AML-193 (cell line): ENCODE measurements at places on chromosomes 4 and X.
A peak's percentile ranks its signal among the peaks of the same experiment; 100 is the strongest.

DNA sequence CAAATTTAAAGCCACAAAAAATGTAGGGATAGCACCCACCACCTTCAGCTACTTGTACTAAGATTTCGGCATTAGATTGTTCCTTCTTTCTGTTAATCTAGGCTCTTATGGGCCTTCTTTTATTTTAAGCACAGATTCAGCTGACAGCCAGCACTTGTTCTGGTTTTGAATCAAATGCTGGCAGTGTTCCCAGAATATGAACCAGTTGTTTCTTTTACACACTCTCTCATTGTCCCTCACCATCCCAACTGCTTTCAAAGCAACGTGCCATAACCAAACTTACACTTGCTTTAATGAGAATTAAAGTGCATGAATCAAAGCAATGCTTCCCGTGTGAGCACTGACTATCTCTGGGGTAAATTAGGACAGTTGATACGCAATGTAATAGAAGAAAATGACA is 744.5 kb upstream of the FAM241A start:
- DNase-seq, result no peak

GRCh38 chr4:26173619-26174018 is 147.2 kb upstream of the RBPJ start:
- DNase-seq, result no peak

DNA sequence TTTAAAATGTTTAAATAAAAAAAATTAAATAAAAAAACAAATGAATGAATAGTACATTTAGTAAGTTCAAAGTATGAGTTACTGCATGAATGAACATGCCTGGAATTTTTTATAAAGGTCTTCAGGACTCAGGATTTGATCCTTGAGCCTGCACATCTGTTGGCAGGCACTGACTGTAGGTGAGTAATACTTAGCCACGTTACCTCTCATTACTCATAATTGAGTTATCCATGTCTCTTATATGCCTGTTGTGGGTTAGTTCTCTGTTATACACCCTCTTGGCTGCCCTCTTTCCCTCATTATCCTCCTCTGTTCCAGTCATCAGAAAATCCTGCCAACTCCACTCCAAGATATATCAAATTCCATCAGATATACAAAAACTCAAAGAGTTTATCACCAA is 276.0 kb downstream of the FBXW7 start:
- no peak for DNase-seq

DNA sequence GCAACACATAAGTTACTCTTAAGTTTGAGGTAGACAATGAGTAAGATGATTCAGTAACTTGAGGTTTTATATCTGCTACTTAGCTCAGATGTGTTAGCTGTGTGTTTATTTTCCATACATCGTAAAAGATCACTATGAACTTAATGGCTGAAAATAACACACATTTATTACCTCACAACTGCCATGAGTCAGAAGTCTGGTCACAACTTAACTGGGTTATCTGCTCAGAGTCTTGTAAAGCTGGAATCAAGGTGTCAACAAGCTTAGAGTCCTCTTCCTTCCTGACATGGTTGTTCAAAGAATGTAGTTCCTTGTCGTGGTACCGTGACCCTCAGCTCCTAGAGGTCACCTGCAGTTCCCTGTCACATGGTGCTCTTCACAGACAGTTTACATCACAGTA is 204.9 kb upstream of the MAGEB2 start:
- no peak for DNase-seq

DNA sequence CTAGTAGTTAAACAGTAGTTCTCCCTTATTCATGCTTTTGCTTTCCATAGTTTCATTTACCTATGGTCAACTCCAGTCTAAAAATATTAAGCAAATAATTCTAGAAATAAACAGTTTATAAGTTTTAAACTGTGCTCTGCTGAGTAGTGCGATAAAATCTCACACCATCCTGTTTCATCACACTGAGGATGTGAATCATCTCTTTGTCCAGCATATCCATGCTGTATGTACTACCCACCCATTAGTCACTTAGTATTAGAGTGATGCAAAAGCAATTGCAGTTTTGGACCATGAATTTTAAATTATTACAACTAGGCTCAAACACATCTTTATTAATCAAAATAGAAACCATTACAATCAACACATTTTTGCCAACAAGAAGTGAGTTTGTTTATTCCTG is 187.4 kb downstream of the TEX13C start:
- no peak for DNase-seq

- DNase-seq, result no peak
These were observed 130.6 kb downstream of the UGT8 start for GRCh38 chr4:114729068-114729738.

- DNase-seq, result no peak
These were observed 605 bp upstream of the FAT1 start for GRCh38 chr4:186724058-186724863.

- DNase-seq, result peak; percentile 84
These were observed 84.6 kb downstream of the RELL1 start for GRCh38 chr4:37601531-37601930.

DNA sequence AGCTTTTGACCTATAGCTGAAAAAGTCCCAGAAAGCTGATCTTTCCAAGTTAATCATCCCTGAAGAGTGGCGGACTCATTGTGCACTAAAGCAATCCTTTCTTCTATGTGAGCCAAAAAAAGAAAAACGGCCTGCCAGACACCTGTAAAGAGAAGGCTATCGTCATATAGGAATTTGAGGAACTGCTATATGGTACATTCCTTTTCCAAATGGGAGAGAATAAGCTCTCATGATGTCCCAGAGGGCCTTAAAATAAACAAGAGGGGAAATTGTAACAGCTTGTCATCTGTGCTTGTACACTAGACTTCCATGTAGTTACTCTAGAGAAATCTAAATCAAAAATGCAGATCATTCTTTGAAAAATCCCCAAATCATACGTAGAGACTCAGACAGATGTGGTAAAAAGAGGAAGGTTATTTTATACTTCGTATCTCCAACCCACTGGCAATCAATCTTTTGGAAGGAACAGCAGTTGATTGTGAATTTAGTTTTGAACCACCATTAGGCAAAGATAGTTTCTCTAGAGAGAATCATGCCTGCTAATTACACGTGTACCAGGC is 26.1 kb downstream of the GPR174 start:
- no peak for DNase-seq

DNA sequence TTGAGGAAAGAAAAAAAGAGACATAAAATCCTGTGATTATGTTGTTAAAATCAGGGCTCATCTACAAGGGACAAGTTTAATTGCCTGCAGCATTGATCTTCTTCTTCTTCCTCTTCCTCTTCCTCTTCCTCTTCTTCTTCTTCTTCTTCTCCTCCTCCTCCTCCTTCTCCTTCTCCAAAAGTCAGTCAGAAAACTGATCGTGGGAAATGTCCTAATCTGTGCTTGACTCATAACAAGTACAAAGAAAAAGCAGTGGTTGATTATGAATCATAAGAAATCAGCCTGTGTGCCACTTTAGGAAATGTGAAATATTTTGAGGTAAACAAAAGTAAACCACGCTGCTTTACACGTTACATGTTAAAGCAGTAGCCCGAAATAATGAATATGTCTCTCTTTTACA is 2.7 kb upstream of the ATP10D start:
- peak; percentile 19 for DNase-seq

GRCh38 chrX:124215786-124216185 is 116.7 kb upstream of the TEX13D start:
- DNase-seq, result no peak

GRCh38 chr4:186644311-186644638 is 79.4 kb downstream of the FAT1 start:
- DNase-seq, result no peak

- no peak for DNase-seq
These were observed 225.3 kb downstream of the PPP3CA start for GRCh38 chr4:101122019-101122418.
